T-helper 9 cell (primary cell): ENCODE measurements at places on chromosomes 13 and 19.

- no peak for DNase-seq
Measured at GRCh38 chr13:94234738-94235137, 244.7 kb downstream of the DCT start.

DNA sequence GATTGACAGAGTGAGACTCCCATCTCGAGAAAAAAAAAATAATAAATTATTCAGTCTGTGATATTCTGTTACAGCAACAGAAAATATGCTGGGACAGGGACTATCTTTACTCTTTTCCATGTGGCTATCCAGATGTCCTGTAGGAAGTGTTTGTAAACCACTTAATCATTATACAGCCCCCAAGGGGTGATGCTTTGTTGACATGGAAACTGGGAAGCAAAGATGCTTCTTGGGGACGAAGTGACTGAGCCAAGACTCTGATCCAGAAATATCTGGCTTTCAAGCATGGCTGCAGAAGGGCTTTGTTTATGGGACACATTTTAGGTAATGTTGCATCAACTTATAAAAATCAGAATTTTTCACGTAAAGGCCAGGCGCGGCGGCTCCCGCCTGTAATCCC is 5.4 kb downstream of the ZNF8 start:
- no peak for DNase-seq

DNA sequence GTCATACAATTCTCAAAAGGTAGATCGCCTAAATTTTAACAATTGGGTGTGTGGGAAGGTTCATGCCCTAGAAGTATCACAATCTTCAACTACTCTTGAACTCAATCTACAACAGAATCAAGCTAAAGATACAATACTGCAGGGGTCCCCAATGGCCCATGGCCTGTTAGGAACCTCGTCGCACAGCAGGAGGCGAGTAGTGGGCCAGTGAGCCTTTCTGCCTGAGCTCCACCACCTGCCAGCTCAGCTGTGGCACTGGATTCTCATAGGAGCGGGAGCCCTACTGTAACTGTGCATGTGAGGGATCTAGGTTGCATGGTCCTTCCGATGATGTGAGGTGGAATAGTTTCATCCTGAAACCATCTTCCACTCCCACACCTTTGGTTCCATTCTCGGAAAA is 230.6 kb downstream of the KLF12 start:
- no peak for DNase-seq

DNA sequence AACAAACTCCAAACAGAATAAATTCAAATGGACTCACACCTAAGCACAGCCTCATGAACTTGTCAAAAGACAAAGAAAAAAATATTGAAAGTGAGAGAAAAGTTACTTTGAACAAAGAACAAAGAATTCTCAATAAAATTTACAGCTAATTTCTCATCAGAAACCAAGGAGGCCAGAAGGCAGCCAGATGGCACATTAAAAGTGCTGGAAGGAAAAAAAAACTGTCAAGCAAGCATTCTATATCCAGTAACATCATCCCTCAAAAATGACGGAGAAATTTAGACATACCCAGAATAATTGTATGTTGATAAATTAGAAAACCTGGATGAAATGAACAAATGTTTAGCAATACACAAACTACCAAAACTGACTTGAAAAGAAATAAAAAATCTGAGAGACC is 129.8 kb upstream of the UQCRFS1 start:
- DNase-seq: no peak

DNA sequence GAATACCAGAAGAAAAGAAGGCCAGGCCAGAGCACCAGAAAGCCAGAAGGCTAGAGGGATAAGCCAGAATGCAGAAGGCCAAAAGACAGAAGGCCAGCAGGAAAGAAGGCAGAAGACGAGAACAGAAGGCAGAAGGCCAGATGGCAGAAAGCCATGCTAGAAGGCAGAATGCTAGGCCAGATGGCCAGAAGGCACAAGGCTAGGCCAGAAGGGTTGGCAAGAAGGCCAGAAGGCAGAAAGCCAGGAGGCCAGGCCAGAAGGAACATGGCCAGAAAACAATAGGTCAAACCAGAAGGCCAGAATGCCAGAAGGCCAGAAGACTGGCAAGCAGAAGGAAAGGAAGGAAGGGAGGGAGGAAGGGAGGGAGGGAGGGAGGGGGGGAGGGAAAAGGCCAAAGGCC is 188.8 kb downstream of the TUBA3C start:
- DNase-seq: no peak

- no peak for DNase-seq
Measured at GRCh38 chr13:27808851-27809550, 16.7 kb downstream of the GSX1 start.

DNA sequence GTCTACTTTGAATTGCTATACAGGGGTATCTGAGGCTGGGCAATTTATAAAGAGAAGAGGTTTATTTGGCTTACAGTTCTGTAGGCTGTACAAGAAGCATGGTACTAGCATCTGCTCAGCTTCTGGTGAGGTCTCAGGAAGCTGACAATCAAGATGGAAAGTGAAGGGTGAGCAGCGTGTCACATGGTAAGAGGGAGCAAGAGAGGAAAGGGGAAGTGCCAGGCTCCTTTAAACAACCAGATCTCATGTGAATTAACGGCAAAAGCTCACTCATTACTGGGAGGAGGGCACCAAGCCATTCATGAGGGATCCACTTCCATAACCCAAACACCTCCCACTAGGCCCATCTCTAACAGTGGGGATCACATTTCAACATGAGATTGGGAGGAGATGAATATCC is 222.4 kb downstream of the TDRD3 start:
- no peak for DNase-seq
